ENCODE measurements at places on chromosomes 4 and X.

GRCh38 chrX:74450803-74451449 is 29.6 kb downstream of the SLC16A2 start:
- peak; percentile 95 for DNase-seq

DNA sequence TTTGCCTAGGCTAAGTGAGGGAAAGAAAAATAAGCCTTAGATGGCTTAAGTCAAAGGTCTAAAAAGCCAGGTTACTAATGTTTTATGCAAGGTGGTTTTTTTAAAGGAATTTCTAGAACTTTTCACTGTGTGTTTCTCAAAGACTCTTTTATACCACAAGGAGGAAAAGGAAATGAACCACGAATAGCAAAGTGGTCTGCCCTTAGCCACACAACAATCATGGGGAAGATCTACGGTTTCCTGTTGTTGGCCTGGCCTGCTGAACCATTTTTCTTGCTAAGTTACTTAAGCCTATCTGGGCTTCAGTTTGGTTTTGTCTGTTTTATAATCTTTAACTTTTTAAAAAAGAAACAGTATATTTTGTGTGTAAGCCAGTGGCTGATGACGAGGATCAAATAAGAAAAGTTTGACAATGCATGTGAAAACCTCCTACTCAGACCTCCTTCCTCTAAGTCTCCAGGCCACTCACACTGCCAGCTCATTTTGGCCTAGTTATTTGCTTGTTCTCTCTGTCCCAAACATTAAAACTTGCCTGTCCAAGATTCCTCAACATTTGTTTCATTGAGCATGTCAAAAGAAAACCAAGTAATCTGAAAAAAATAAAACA is 56.7 kb upstream of the COL25A1 start:
- peak; percentile 16 for DNase-seq

DNA sequence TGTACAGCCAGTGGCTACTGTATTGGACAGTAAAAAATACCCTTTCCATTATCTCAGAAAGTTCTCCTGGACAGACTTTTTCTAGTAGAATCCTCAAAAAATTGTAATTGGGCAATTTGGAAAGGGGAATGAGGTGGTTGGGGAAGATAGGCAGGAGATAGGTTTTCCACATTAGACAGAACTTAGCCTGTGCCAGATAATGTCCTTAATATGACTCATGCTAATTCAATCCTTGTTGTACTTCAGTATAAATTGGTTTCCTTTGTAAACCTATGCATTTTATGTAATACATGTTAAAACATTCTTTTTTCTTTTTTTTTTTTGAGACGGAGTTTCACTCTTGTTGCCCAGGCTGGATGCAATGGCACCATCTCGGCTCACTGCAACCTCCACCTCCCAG is 8.9 kb downstream of the EIF4E start:
- peak; percentile 73 for DNase-seq

DNA sequence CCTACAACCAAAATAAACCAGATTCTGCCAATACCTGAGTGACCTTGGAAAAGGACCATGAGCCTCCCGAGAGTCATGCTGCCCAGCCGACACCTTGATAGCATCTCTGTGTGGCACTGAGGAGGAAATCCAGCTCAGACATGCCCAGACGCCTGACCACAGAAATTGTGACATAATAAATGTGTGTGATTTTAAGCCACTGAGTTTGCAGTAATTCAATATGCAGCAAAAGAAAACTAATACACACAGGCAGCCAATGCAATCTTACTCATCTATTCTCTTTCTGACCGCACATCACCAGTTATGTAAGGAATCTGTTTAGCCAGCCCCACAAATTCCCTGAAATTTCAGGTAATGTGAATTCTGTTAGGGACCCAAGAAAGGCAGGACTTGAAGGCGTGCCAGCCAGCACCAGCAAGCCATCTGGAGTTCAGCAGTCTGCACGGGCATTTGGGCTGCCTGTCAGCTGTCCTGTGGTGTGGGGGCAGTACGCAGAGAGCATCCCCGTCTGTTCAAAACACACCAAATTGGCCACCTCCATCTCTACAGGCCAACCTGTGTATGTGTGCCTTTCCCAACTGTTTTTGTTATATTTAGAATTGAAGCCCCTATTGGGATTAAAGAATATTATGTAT is 176.4 kb downstream of the NLGN4X start:
- DNase-seq: peak; percentile 57

GRCh38 chrX:13414006-13414647 is 94.3 kb upstream of the ATXN3L start:
- no peak for DNase-seq

- no peak for DNase-seq
Observed at GRCh38 chrX:44344194-44344593, 722 bp upstream of the EFHC2 start.

DNA sequence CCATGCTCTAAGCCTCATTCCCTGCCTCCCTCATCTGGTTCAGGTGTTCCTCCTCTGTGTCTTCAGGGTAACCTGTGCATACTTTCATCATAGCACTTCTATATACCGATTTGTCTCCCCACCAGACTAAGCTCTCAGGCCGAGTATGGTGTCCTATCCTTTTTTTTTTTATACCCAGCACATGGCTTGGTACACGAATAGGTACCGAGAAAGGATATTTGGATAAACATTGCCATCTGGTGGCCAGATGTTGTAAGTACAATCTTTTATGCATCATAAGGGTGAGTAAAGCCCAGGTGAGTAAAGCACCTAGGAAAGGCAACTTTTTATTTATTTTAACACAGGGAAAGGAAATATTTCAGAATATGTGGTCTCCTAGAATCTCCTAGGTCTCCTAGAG is 68.4 kb downstream of the MID2 start:
- peak; percentile 16 for DNase-seq

DNA sequence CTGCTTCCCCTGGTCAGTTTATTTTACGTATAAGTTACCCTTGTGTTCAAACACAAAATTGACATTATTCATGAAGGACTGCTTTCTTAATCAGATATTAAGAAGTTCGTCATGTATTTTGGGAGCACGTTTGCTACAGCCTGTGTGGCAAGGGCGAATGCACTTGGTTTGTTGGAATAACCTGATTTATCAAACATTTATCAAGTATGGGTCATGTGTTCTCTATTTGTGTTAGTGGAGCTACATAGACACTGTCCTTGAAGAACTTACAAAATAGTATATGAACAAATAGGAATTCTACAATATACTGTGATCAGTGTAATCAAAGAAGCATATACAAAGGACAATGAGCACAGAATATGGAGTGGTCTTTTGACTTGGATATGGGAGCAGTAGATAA is 22.4 kb downstream of the RAB33B start:
- no peak for DNase-seq

GRCh38 chrX:29471829-29472228 is 743.5 kb upstream of the MAGEB2 start:
- DNase-seq: no peak

- no peak for DNase-seq
Observed at GRCh38 chr4:152348670-152349069, 187.2 kb downstream of the FBXW7 start.

DNA sequence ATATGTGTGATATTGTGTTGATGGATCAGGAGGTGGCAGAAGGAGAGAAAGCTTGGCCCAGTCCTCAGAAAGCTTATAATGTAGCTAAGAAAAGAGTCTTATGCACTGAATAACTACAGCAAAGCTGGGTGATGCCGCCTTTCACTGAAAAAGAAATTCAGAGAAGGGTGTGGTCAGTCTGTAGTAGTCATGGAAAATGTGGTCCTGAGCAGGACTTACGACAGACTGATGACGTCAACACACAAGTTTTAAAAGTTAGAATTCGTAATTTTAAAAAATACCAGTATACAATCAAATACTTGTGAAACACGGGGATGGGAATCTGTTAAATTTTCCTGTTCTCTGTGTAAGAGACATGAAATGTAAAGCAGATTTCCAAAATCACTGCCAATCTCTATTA is 87.0 kb upstream of the RAPGEF2 start:
- no peak for DNase-seq
